ENCODE measurements at places on chromosomes 13 and 19.

DNA sequence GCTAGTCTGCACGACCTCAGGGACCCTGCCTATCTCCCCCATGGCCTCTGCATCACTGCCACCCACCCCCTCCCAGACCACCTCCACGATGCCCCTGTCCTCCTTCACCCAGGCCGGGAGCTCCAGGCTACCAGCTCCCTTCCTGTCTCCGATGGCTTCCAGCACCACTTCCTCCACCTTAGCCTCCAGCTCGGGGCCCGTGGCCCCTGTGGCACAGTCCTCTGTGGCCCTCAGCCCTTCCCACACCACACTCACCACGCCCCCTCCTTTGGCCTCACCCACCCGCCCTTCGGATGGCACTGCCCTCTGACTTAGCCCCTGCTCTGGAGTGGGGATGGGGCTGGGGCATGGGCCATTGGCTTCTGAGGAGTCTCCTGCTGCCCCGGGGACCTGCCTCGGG lies 7.2 kb downstream of the PALM3 start:
- DNase-seq = no peak

DNA sequence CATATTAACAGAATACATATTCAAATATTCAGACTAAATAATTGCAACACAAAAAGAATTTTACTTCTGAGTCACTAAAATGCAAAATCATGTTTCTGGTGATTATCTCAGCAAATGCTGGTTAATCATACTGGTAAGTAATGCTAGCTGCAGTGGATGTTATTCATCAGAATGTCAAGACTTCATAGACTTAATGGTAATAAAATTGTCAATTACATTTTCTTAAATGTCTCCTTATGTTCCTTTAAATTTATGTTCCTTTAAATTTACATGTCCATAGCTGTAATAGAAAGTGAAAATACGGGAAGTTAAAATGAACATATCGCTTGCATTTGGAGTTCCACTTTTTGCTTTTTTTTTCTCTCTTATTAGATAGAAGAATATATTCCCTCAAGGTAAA lies 853.0 kb downstream of the SLITRK6 start:
- DNase-seq = no peak

DNA sequence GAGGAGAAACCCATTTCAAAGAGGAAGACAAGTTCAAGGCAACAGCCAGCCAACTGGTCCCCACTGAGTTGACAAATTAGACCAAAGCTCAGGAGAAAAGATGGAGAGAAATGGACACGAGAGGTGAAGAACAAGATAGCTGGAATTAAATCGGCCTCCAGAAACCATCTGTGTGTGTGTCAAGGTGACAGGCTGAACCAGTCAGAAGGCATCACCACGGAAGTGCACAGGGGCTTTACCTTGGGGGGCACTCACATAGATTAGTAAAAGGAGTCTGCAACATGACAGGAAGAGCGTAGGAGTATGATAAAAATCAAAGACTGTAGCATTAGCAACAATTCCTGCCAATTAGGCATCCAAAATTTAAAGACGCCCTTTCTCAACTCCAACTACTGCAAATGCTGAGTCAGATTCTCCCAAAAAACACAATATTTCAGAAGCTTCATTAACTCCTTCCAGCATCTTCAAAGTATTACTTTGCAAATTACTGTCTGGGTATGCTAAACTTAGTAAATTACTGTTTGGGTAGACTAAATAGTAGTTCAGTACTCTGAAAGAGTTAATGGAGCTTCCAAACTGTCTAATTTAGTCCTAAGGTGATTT lies 66.2 kb downstream of the FOXO1 start:
- DNase-seq = peak; percentile 16

DNA sequence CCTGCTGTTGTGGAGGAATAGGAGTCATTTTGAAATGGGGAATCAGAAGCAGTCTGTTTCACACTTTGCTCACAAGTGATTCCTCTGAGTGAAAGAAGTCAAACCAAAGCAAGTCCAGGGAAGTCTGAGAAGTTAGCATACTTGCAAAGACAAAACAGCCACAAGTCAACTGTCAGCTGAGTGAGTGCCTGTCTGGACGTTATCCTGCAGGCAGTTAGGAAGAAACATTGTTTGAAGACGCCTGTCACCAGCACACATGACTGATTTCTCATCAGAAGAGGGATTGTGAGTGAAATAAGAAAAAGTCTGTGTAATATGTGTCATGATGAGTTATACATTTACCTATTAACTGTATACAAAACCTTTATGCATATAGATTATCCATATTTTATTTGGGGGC lies 153.5 kb downstream of the KCNRG start:
- DNase-seq = no peak

DNA sequence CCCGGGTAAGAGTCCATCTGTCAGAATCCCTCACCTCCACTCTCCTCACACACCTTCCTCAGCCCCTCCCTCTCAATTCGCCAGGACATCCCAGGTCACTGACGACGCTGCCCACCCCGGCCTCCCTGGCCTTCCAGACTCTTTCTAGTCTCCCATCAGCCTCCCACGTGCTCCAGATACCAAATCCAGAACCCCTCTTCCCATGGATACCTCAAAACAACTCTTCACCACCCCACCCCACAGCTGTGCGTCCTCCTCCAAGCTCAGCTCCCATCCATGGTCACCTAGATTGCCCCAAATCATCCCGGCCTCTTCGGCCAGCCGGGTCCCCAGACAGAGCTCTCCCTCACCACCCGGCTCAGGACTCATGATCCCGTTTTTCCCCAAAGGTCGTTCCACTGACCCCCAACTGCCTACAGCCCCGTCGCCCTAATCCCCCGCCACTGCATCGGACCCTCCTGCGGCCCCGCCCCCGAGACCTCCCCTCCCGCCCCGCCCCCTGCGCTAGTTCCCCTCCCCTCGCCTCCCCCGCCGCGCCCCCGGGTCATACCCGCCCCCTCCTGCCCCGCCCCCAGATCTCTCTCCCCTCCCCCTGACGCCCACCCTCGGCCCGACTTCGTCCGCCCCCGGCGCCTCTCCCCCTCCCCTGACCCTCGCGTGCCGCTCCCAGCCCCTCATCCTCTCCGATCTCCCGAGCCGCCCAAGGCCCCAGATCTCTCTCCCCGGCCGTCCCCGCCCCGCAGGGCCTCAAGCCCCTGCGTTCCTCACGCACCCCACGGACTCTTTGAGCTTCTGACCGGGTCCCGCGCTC lies 546 bp downstream of the UBXN6 start:
- peak; percentile 37 for DNase-seq

- DNase-seq = no peak
Measured at GRCh38 chr13:91085127-91085526, 262.4 kb upstream of the MIR17HG start.

- no peak for DNase-seq
Measured at GRCh38 chr13:80029170-80029569, 311.8 kb downstream of the SPRY2 start.

DNA sequence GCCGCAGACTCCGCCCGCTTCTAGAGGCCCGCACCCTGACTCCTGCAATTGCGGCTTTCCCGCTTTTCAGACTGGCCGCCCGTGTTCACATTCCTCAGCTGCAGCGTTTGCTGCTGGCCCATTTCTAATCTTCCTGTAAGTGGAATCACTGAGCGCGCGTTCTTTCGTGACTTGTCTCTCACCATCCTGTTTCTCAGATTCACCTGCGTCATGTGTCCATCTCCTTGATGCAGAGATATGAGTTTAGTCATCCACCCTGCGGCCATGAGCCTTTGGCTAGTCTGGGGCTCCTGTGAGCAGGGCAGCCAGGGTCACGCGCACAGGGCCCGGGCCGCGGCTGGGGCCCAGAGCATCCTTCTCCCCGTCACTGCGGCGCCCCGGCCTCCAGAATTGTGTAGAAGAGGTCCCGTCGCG lies 110.0 kb downstream of the CRYL1 start:
- no peak for DNase-seq

DNA sequence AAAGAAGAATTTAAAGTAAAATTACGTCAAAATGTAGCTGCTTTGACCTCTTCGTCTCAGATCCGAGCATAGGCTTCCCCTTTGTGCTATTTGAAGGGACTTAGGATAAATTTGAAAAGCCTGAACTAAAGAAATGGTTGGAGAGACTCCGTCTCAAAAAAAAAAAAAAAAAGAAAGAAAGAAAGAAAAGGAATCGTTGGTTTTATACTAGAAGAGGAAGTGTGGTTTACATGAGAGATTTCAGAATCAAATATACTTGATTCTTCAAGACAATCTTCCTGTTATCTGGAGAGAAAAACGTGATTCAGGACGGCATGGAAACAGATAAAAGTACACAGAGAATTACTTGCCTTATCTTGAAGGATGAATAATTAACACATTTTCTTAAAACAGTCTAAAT lies 474 bp upstream of the ZNF780B start:
- DNase-seq = no peak

DNA sequence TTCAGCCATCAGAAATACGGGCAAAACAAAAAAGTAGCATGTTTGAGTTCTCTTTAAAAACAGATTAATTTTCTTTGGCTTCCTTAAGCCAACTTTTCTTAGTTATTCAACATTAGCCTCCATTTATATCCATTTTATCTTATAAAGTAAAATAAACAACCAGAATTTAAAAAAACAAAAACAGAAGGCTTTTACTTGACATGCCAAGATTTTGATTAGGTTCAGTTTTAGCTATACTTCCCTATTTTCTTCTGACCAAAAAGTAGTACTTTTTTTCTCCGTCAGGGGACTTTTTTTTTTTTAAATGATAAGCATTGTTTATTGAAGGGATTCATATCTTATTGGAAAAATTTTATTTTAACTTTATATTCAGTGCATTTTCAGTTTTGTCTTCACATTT lies 18.1 kb downstream of the RNASEH2B start:
- no peak for DNase-seq

- no peak for DNase-seq
Measured at GRCh38 chr13:59300355-59301173, 863.2 kb downstream of the DIAPH3 start.

DNA sequence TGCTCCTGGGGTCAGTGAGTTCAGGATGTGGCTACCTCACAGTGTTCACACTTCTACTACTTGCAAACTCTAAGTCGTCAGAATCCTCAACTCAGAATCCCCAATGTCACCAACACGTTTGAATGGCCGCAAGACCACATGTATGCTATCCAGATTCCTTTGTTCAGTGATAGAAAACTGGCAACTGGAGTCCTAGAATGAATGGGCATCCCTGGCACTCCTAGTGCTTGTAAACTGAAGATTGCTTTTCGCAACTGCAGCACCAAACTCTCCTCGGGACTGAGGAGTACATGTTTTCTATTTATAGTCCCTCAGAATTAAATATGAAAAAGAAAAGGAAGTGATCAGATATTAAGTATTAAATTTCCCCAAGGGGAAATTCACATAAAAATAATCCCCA lies 4.9 kb downstream of the SMAD9 start:
- no peak for DNase-seq

DNA sequence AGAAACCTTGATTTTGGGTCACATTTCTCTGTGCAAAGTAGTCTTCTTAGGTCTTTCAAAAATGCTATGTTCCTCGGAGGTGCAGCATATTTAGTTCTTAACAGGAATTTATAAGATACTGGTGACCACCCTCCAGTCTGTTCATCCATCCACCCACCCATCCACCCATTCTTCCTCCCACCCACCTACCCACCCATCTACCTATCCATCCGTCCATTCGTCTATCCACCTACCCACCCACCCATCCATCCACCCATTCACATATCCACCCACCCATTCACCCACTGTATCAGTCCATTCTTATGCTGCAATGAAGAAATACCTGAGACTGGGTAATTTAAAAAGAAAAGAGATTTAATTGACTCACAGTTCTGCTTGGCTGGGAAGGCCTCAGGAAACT lies 74.9 kb downstream of the KCTD15 start:
- no peak for DNase-seq

DNA sequence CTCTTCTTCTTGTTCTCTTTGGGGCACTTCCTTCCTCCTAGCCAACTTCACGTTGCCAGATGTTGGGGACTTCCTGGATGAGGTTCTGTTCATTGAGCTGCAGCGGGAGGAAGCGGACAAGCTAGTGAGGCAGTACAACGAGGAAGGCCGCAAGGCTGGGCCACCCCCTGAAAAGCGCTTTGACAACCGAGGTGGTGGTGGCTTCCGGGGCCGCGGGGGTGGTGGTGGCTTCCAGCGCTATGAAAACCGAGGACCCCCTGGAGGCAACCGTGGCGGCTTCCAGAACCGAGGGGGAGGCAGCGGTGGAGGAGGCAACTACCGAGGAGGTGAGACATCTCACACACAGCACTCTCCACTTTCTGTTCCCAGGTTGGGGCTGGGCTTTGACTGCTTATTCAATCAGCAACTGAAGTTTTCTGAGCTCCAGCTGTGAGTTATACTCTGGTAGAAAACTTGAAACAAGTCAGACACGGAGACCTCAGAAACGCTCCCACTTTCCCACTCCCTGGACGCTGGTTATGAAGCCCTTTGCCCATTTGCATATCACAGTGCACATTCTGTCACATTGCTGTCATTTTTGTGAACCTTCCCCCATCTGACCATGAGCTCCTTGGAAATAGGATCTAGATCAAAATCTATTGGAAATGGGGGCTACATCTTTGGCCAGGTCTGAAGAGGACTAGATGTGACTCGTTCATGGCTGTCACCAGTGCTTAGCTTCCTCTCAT lies 7.2 kb upstream of the CCDC97 start:
- peak; percentile 73 for DNase-seq

- no peak for DNase-seq
Measured at GRCh38 chr13:64338671-64339070, 2891.5 kb downstream of the PCDH9 start.

- no peak for DNase-seq
Measured at GRCh38 chr13:103759361-103759760, 693.1 kb upstream of the SLC10A2 start.

DNA sequence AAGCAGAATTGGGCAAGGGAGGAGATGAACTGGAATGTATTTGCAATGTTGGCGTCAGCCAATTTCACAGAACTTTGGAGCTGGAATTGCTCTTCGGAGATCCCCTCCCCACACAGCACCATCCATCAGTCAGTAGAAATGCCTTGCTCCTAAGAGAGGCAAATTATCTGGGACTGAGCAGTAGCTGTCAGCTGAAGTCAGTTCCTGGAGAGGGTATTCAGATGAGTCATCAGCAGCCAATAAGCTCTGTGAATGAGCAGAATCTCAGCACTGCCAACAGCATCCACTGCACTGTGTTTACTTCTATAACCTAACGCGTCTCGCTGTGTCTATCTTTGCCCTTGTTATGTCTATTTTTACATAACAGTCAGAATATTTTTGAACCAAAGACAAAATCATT lies 213.7 kb downstream of the SLITRK5 start:
- DNase-seq = no peak

DNA sequence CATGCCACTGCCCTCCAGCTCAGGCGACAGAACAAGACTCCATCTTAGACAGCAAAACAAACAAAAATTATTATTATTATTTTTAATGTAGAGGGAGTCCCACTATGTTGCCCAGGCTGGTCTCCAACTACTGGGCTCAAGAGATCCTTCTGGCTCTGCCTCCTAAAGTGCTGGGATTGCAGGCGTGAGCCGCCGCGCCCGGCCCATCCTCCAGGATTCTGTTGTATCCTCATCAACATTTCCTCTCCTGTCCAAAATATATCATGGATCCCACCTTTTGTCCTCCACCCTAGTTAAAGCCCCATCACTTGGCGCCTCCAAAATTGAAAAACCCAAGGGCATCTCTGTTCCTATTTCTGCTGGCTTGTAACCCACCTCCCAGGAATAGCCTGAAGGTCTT lies 1.2 kb downstream of the ZNF784 start:
- DNase-seq = no peak

- DNase-seq = no peak
Measured at GRCh38 chr19:58511353-58512208, at the start of gene SLC27A5. Gene SLC27A5 (minus strand): TSS chr19:58511992. CDS start chr19:58511955, 37 bp downstream.

- DNase-seq = no peak
Measured at GRCh38 chr19:48342841-48343540, 17.6 kb downstream of the EMP3 start.
